Brain (organoid and tissue), 16 donors: ENCODE measurements at places on chromosomes 2 and 18. TPM values are rescaled to one million over a fixed set of nuclear protein-coding genes. Genes with fewer than 3 reads are reported as not detected.

- peak; percentile 71 for DNase-seq
Observed at GRCh38 chr2:20135631-20136050, 84.2 kb upstream of the LAPTM4A start.

- DNase-seq = no peak
Observed at GRCh38 chr2:69572641-69573040, 70.9 kb downstream of the AAK1 start.

GRCh38 chr2:108010912-108011591 is 24.7 kb downstream of the SLC5A7 start:
- DNase-seq = no peak

GRCh38 chr2:129336276-129336675 is 643.2 kb upstream of the RAB6C start:
- DNase-seq = no peak

DNA sequence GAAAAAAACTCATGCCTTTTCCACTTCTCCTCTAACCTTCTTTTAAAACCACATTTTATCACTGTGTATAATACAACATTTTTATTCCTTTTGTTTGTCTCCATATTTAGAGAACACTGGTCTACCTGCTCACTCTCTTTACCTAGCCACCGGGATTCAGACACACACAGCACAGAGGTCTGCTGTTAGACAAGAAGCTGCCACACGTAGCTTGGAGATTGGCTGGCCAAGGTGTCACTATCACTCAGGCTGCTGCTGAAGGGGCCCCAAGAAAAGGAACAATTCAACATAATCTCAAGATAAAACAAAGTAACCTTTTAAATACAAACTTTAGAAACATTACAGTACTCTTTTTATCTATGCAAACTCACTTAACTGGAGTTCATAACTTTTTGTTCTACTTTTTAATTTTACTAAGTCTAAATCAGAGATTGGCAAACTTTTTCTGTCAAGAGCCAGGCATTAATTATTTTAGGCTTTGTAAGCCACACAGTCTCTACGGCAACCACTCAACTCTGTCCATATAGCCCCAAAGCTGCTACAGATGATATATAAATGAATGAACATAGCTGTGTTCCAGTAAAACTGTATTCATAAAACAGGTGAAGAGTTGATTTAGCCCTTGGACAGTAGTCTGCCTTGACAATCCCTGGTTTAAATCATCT is 25.8 kb downstream of the FEZ2 start:
- no peak for DNase-seq

GRCh38 chr2:110979471-110980338 is 141.0 kb upstream of the BCL2L11 start:
- no peak for DNase-seq

DNA sequence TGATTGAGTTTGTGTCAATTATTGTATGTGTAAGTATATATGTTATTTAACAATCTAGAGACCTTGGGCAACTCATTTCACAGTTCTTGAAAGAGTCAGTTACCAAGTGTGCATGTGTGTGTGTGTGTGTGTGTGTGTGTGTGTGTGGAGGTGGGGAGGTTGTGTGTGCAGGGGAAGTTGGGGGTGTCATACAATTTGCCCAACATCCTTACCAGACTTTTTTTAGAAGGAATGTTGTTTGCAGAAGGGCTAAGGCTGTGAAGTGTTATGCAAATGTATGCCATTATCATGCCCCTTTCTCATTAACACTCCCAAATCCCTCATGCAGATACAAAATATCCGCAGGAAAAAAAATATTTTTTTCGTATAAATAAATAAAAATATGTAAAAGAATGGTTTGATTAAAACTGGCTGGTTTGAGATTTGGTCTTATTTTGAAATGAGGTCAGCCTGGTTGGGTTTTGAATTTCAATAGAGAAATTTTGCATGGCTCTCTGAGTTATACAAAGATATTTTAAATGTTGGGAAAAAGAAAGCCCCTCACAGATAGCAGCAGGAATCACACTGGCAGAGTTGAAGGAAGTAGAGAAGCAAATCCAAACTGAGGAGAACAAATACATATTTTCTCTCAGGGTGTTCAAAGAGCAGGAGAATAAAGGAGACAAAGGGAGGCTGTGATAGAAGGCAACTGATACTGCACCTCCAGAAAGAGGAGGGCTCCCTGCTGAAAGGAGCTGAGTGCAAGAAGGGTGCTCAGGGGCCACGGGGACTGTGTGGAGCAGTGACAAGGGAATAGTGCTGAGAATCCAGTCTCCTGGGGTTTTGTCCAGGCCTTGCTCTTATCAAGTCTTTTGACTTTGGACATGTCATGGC is 1365.5 kb upstream of the CELF4 start:
- DNase-seq = no peak

GRCh38 chr2:122955776-122956175 is 1069.3 kb upstream of the CNTNAP5 start:
- no peak for DNase-seq

- DNase-seq = peak; percentile 82
Observed at GRCh38 chr18:45464619-45465018, 150.7 kb upstream of the SLC14A2 start.

DNA sequence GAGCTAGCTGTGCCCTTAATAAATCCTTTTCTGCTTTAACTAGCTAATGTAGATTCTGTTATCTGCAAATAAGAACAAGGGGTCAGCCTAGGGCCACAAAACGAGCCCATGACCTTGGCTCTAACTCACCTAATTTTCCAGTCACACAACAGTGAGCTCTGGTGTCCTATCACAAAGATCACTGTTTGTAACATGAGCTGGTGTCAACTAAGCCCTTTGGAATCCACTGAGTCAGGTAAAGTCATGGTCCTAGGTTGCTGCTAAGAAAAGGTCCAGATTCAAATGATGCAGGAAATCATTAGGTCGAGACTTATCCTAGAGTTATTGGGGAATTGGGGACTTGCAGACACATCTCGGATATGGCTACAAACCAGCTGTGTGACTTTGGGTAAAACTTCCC is 49.9 kb downstream of the ST8SIA5 start:
- DNase-seq = no peak

GRCh38 chr18:13451661-13452387 is 233.3 kb downstream of the LDLRAD4 start:
- DNase-seq = peak; percentile 68

DNA sequence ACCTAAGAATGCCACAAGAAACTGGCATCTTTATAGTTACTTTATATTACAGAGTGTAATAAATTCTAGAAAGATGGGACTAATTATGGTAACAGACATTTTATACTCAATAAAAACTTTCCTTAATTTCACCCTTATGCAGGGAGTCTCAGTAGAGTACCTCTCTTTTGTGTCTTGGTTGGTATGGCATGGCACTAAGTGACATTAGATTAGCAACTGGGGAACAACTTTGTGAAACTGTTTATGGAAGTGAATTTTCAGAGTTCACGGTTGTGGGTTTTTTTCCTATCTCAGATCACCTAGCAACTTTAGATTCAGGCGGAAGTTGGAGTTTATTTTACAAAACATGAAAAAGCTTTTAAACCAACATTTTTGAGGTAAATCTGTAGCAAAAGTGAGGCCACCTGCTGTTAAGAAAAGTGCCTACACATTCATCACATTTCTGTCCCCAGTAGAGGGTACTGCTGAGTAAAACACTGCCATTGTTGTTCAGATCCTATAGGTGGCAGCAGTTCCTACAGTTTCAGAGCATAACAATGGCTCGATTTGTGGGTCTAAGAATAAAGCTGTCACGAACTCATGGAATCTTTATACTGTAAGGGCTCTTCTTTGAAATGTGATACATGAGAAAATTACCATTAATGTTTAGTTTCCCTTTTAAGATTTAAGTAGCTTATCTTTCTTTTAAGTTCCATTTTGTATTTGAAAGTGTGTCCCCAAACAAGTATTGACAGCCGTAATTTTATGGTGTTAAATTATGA is 117.6 kb downstream of the CAMKMT start:
- DNase-seq = peak; percentile 95

GRCh38 chr2:150090031-150090430 is 397.4 kb downstream of the RND3 start:
- no peak for DNase-seq

DNA sequence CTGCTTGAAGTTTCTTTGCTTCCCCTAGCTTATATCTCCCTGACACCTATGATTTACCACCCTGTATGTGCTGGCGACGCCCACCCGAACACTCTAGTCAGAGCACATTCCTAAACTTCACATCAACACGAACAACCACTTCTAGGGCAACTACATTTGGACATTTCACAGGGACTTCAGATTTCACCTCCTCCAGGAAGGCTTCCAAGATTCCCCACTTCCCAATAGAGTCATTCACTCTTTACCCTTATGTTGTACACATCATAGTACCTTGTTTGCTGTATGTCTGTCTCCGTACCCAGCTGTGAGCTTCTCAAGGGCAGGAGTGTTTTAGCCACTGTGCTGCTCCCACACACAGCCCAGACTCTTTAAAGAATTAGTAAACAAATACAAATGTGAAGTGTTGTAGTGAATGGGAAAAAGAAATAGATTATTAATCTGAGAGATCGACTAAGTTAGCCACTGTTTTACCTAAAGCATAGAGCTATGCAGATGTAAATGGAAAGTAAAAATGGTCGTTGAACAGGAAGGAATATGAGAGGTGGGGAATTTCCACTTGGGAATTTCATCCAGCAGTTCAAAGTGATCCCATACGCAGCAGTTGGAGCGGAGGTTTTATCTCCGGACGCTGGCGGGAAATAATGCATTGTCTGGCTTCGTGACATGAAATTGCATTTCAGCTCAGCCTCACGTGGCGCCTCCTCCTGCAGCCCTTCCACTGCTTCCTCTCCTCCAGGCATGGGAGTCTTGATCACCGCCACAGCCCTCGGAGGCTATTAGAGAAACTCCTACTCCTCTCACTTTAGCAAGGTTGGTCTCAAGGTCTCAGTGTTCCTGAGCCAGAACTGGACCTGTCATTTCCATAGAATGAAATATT is 233.4 kb upstream of the COPS8 start:
- no peak for DNase-seq

Gene WIPF1
- 20.8 TPM for polyA plus RNA-seq

Gene MALL
- polyA plus RNA-seq = 1.9 TPM

Gene IGFBP5
- polyA plus RNA-seq = 769 TPM

Gene FOXI3
- polyA plus RNA-seq = 0.29 TPM

Gene CYRIA
- 5.7 TPM for polyA plus RNA-seq

Gene CTAGE1
- not detected for polyA plus RNA-seq

Gene EML6
- 0.58 TPM for polyA plus RNA-seq

Gene SIX3
- 30.9 TPM for polyA plus RNA-seq
